Upper lobe of right lung (tissue), 1 donor: ENCODE measurements at places on chromosomes 16 and 17.

DNA sequence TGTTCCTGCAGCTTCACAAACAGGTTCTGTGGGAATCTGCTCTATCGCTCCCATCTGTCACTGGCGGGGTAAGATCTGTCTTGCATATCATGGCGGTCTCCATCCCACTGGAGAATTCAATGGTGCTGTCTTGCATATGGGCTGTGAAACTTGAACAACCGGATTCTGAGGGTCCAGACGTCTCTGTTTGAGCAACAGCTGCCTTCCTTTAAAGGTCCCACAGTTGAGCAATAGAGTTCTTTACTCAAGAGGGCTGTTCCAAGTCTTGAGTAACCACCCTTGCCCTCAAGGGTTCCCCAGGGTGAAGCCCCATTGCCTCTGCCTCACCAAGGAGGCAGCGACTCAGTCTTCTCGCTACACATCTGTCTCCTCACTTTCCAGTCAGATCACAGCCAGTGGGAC lies 50.8 kb downstream of the ZFHX3 start:
- DNase-seq = no peak

GRCh38 chr17:82929676-82930042 lies 89.8 kb upstream of the ZNF750 start:
- DNase-seq = peak; percentile 46

DNA sequence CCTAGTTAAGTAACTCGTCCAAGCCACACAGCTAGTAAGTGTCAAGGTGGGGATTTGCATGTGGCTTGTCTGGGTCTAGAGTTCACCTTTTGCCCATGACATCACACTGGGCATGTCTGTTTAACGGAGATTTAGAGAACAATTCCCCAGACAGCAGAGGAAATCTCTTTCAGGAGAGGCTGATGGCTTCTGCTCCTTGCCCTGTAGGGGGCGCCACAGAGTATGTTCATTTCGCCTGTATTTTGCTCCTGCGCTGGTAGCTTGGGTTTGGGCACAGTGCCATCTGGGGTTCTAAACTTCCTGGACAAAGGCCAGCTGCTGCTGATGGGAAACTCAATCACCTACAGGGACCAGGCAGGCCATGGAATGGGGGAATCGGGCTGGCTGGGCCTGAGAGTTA lies 20.4 kb downstream of the OTOA start:
- DNase-seq = no peak

- no peak for DNase-seq
These were observed 28.0 kb downstream of the CRISPLD2 start for GRCh38 chr16:84847564-84848355.

DNA sequence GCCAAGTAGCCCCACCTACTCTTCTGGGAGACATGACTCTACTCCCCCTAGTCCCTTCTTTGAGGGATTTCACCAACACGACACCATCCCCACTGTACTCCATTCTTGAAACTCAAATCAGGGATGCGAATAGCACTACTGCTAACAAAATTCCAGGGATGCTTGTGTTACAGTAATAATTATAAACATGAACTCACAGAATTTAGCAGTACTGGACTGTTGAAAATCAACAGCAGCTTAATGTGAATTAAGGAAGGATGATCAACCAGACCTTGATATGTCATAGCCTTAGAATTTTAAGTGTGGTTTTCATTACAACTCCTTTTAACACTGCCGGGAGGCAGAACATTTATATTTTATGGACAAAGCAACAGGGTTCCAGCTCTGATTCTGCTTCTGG lies 37.9 kb downstream of the AMFR start:
- DNase-seq = no peak

- peak; percentile 53 for DNase-seq
These were observed 15.4 kb downstream of the ARL2BP start for GRCh38 chr16:57260294-57260929.

- DNase-seq = no peak
These were observed 21.2 kb downstream of the PEMT start for GRCh38 chr17:17570140-17570797.

DNA sequence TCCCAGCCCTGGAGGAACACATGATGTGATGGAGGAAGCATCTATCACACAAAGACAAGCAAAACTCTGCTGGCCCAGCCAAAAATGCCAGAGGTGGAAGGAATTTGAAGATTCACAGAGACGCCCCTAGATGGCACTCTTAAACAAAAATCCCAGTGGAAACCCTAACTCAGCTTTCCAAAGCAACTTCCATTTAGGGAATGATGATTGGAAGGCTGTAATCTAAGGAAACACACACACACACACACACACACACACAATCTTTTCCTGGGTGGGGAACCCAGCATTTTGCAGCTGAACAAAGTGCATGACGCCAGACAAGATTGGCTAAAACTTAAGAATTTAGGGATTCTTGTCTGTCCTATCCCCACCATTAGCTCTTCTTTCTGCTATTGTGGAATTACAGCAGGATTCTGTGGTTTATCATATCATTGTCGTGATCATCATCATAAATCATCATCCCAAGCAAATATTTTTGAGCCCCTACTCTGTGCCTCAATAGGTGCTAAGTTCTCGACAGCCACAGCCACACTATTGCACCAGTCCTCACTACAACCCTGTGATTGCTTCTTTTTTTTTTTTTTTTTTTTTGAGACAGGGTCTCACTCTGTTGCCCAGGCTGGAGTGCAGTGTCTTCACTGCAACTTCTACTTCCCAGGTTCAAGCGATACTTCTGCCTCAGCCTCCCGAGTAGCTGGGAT lies 1.6 kb upstream of the LDAF1 start:
- no peak for DNase-seq

GRCh38 chr17:57535249-57535966 lies 209.7 kb downstream of the CCDC182 start:
- no peak for DNase-seq

- DNase-seq = no peak
These were observed 411.7 kb downstream of the UTP18 start for GRCh38 chr17:51672065-51672464.

- DNase-seq = no peak
These were observed 3.8 kb upstream of the METRN start for GRCh38 chr16:711084-711483.

GRCh38 chr17:51079049-51079448 lies 41.6 kb downstream of the SPAG9 start:
- no peak for DNase-seq
